ENCODE measurements at places on chromosomes 4 and X.

GRCh38 chr4:3441501-3442459, at the start of gene HGFAC:
HGFAC (plus strand) TSS chr4:3441968; CDS start chr4:3442002, 34 bp downstream.
- no peak for DNase-seq

- no peak for DNase-seq
These were observed 128.1 kb downstream of the KDM6A start for GRCh38 chrX:45001048-45001447.

- no peak for DNase-seq
These were observed 35.4 kb downstream of the RBBP7 start for GRCh38 chrX:16834806-16835205.

DNA sequence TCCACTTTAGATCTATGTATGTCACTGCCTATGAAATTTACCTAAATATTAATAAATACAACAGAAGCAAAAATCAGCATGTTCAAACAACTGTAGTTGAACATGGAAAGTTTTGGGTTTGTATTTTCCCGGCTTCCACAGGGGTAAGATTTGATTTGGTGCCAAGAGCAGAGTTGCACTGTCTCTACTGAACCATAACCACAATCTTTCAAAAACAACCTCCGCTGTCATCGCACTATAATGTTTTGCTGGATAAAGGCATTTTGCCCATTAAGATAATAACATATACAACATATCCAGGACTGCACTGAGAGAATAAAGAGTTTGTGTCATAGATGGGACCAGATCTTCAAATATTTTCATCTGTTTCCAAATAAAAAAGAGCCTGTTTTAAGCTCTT, 94.9 kb downstream of the TENM3 start:
- DNase-seq: no peak

GRCh38 chrX:39840581-39841093, 257.1 kb downstream of the BCOR start:
- DNase-seq: no peak

- no peak for DNase-seq
These were observed 183.6 kb upstream of the ARSJ start for GRCh38 chr4:114163051-114163450.

GRCh38 chr4:116400480-116400879, 684.9 kb downstream of the TRAM1L1 start:
- DNase-seq: no peak

GRCh38 chr4:183909801-183910200, 4.7 kb downstream of the STOX2 start:
- DNase-seq: no peak

DNA sequence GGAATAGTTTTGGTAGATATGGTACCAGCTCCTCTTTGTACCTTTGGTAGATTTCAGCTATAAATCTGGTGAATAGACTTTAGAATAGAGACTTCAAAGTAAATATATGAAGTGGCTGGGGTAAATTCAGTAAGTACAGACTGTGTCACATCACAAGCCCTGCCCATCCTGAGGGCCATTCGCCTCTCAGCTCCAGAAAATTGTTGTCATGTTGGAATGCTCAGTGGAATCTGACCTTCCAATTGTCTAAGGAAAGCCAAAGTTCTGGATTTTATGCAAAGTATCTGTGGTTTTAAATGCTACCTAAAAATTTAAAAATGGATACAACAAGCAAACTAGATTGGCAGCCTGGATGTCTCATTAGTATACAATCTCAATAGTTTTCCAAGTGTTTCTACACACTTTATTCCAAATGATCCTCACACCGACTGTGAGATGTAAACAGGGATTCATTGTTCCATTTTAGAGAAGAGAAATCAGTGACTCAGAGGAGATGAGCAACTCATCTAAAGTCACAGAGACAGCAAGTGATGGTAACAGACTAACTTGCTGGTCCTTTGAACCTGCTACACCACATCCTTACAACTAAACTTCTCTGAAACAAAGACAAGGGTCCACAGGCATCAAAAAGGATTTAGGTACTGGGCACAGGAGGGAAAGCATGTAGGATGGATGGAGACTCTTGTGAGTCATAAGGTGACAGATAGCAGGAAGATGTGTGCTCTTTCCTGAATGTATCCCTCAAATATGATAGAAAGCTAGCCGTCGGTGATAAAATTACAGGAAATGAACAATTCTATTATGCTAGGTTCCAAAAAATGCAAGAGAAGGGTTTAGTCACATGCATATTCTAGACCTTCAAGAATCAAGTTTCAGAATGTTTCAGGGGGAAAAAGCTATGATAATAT, 127.3 kb downstream of the ATP10D start:
- no peak for DNase-seq

GRCh38 chrX:74133156-74133796, 170.7 kb upstream of the ZCCHC13 start:
- DNase-seq: no peak

- no peak for DNase-seq
These were observed 26.2 kb upstream of the PYURF start for GRCh38 chr4:88549815-88550214.

DNA sequence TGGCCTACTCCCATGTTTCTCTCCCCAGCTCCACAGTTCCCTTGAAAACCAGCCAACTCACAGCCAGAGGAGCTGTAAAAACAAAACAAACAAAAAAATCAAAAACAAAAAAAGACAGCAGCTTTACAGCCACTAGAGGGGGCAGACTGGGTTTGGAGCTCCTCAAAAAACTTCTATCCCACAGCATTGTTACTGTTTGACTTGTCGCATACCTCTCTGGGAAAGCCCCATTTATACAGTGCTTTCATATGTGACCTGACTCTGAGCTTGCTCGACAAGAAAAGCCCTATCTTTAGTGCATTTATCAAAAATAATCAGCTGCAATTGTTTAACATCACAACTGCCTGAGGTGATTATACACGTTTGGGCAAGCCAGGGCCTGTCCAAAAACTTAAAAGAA, 21.6 kb downstream of the TSPAN6 start:
- DNase-seq: no peak

DNA sequence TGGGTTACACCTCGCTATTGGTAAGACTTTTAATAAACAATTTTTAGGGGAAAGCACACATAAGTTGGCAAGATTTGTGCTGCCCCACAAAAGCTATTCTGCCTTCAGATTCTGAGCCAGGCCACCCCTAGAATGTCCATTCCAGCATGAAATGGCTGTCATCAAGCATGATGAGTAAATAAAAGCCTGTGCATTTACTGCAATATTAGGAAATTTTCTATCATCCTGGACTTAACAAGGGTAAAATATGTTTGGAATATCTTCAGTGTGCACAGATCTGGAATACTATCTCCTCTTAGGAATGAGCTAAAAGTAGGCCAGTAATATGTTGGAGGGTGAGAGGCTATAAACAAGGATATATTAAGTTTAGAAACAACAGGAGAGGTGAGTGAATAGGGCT, 510.9 kb downstream of the ANKRD50 start:
- DNase-seq: no peak

- no peak for DNase-seq
These were observed 34.6 kb upstream of the NMU start for GRCh38 chr4:55670695-55671094.

DNA sequence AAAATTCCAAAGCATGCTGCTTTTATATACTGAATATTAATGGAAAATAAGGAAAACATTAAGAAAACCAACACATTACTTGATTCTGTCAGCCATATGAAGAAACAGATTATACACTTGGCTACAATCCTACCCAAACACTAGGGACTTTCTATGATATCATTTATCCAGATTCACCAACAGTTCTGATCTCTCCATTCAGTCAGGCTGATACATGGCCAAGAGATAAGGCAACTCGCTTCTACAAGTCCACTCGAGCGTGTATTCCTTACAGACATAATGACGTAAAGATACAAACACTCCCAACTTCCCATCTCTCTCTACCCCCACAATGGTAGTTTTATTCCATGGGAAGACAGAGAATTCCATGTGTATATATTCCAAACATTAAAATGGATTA, 44.5 kb downstream of the NEK1 start:
- DNase-seq: no peak

DNA sequence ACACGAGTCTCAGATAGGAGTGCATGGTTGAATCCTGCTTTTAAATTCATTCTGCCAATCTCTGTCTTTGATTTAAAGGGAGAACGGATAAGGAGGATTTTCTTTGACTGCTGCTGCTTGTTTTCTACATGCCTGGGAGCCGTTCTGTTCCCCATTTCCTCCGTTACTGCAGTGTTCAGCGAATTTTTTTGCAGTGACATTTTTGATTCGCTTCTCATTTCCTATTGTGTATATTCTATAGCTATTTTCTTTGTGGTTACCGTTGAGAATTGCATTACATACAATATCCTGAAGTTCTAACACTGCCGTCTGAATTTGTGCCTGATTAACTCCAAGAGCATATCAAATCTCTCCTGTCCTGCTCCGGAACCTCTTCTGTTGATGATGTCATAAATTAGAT, 14.8 kb upstream of the MAEA start:
- DNase-seq: no peak

- no peak for DNase-seq
These were observed 64.9 kb upstream of the CAMK2D start for GRCh38 chr4:113826421-113826820.

DNA sequence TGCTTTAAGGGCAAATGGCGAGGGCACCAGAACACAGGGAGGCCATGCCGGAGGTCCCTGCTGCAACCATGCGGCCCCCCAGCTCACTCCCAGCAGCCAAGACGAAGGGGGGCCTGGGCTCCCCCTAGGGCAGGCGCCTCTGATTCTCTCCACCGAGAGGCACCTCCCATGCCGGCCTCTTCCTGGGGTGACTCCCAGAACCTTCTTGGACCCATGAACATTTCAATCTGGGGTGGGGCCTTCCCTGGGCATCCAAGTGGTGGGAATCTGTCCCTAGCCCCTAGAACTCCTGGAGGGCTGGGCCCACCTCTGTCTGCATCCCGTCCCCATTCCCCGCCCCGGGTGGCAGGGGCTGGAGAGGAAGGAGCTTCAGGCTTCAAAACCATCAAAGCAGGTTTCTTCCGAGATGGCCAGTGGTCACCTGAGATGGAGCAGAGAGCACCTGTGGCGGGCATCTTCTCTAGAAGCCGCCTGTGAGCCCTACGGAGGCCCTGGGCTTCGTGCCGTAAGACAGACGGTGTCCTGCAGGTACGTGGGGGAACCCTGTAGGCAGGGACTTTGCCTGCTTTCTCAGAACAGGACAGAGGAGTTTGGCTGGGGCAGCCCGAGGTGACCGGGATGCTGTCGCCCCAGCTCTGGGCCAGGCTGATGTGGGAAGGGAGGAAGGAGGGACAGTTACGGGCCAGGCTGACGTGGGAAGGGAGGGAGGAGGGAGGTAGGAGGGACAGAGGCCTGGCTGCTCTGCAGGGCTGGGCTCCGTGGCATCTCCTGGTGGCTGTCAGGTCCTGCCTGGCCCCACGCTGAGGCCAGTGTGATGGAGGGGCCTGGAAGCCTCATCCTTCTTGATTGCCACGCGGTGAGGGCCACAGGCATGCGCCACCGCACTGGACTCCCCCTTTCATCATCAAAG, 6.8 kb upstream of the SLC25A6 start:
- DNase-seq: peak; percentile 45

DNA sequence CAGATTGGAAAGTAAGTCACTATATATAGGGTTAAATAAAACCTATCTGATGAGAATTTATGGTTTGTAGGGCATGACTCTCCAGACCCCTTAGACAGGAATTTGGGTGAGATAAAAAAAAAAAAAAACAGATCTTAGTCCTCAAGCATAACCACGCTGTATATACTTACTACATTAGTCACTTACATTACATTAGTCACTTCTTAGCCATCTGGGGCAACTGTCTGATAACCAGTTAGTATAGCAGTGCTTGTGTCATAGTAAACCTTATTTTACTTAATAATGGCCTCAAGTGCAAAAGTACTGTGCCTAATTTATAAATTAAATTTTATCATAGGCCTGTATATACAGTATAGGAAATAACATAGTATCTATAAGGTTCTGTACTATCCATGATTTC, 60.2 kb upstream of the RPS6KA6 start:
- no peak for DNase-seq

- no peak for DNase-seq
These were observed 11.6 kb upstream of the TTC29 start for GRCh38 chr4:146957237-146957636.

GRCh38 chr4:138500869-138501268, 258.7 kb upstream of the SLC7A11 start:
- DNase-seq: no peak

DNA sequence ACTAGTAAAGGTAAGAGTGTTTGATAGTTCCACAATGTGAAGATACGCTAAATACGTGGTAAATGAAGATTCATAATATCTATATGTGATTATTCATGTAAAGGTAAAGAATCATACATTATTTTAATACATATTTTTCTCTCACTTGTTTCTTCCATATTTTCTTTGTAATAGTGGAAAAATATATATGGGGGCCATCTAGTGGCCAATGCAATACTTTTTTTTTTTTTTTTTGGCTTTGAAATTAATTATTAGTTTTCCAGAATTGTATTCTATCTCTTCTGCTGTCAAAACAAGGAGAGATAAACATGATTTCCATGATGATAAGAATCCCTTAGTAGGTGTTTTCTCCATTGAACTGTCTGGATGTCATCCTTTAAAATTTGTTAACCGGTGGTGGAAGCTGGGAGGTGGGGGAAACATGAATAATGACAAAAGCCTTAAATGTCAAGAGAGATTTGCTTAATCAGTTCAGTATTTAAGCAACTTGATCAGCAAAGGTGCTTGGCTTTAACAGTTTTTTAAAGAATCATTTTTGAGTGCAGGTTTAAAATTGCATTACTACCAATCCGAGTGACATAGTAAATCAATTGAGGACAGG, 508.7 kb upstream of the HTR2C start:
- no peak for DNase-seq

DNA sequence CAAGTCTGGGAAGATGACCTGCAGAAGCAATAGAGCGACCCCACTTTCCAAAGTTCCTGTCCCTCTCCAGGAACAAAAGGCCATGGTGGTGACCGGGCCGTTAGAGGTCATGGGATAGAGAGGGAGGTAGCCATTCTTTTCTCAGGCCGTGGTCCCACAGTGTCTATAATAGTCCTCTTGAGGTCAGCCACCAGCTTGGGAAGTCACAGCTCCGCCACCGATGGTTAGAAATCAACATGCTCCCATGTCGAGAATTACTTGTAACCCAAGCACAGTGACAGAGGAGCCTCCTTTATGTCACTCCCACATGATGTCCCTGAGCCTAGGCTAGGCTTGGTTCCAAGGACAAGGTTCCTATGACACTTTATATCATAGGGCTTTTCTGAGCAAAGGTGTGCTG, 48.3 kb upstream of the CBR4 start:
- DNase-seq: no peak
